Activated CD4-positive, alpha-beta memory T cell treated with anti-CD3 and anti-CD28 coated beads for 36 hours (primary cell): ENCODE measurements at places on chromosomes 16 and 17. TPM values are rescaled to one million over a fixed set of nuclear protein-coding genes. Genes with fewer than 3 reads are reported as not detected.
A peak's percentile ranks its signal among the peaks of the same experiment; 100 is the strongest.

DNA sequence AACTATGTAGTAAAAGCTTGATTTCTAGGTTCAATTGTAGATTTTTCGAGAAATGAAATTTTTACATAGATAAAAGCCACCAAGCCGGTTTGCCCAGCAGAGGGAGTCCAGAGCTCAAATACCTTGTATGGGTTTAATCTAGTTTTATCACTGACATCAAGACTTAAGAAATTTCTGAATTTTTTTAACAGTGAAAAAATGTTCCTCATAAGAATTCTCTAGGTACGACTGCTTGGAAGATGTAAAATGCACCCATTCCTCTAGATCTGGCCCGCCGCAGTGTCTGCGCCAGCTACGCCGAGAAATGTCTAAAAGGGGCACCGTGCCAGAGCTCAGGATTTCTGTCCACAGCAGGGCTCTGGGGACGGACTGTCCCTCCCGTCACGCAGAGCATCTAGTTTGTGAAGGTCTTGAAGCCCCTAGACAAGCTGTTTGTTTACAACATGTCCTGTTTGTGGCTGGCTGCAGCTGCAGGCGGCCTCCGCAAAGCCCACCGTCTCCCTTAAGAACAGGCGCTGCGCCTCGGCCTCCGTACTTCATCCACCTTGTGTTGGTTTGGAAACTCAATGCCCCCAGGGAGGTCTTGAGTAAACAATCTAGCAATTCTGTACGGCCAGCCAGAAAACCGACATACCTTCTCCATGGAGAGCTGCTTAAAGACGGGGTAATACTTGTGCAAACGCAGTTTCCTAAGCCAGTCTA, 24.8 kb downstream of the MAP1LC3B start:
- DNase-seq = peak; percentile 49

DNA sequence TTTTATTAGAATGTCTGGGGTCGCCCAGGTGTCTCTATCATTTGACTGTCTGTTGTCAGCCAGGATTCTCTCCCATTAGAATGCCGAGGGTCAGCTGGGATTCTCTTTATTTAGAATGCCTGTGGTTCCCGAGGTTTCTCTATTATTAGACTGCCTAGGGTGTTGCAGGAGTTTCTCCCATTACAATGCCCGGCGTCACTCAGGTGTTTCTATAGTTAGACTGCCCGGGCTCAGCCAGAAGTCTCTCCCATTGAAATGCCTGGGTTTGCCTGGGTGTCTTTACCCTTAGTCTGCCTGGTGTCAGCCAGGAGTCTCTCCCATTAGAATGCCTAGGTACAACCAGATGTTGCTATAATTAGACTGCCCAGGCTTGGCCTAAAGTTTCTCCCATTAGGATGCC, 2252.0 kb downstream of the TP53TG3F start:
- no peak for DNase-seq

- DNase-seq = peak; percentile 64
Measured at GRCh38 chr17:41308918-41309359, at the start of gene KRTAP16-1. Gene KRTAP16-1 (minus strand): TSS chr17:41309309. CDS start chr17:41309253, 56 bp downstream.

The C17orf78 gene
- total RNA-seq = not detected

- DNase-seq = peak; percentile 90
Measured at GRCh38 chr17:7014995-7015958, 2.9 kb downstream of the RNASEK start.

GRCh38 chr16:19389246-19389645, 28.4 kb upstream of the TMC5 start:
- DNase-seq = peak; percentile 65

DNA sequence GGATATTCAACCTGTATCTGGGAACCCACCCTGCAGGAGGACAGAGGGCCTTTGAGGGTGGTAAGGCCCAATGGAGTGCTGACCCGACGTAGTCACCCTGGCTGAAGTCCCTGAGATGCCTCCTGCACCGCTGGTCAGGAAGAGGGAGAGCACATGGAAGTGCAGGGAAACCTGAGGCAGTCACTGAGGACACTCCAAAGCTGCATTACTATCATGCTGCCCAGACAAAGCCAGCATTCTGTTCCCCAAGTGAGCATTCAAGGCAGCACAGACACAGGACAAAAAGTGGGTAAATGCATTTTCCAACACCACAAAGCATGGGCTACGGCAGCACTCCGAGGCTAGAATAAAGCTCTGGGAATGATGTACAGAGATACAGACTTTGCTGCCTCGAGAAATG, 46.8 kb upstream of the BCAR1 start:
- no peak for DNase-seq

- DNase-seq = no peak
Measured at GRCh38 chr16:21150375-21151001, at the start of gene DNAH3. Gene DNAH3 (minus strand): TSS chr16:21150846. CDS start chr16:21150319, 527 bp downstream.

DNA sequence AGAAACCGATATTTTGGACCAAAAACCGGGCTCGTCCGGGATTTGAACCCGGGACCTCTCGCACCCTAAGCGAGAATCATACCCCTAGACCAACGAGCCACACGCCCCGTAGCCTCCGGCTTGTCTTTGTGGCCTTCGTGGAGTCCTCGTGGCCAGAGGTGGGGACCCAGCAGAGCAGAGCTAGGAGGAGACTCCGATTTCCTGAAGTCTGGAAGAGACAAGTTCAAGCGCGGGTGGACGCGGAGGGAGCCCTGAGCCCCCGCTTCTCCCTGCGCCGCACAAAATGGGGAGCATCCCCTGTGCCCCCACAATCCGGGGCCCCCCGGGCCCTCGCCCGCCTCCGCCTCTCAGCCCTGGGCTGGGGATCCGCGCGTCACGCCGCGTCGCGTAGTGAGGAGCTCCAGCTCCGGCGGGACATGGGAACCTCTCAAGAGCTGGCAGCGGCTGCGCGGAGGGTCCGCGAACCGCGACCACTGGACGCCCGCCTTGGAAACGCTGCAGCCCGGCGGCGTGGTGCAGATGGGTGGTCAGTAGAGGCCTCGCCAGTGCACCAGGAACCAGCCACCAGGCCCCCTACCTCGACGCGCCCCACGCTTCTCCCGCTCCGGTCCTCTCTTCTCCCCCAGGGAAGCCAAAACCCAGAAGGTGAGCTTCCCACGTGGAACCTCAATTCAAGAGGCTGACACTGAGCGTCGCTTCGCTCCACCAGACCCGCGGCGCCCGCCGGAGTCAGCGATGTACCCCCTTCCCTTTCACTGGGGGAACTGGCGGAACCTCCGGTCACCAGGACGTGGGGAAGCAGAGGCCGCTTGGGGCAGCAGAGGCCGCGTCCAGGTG, 5.2 kb upstream of the OR1F1 start:
- peak; percentile 77 for DNase-seq

The SPEM2 gene
- total RNA-seq = not detected

DNA sequence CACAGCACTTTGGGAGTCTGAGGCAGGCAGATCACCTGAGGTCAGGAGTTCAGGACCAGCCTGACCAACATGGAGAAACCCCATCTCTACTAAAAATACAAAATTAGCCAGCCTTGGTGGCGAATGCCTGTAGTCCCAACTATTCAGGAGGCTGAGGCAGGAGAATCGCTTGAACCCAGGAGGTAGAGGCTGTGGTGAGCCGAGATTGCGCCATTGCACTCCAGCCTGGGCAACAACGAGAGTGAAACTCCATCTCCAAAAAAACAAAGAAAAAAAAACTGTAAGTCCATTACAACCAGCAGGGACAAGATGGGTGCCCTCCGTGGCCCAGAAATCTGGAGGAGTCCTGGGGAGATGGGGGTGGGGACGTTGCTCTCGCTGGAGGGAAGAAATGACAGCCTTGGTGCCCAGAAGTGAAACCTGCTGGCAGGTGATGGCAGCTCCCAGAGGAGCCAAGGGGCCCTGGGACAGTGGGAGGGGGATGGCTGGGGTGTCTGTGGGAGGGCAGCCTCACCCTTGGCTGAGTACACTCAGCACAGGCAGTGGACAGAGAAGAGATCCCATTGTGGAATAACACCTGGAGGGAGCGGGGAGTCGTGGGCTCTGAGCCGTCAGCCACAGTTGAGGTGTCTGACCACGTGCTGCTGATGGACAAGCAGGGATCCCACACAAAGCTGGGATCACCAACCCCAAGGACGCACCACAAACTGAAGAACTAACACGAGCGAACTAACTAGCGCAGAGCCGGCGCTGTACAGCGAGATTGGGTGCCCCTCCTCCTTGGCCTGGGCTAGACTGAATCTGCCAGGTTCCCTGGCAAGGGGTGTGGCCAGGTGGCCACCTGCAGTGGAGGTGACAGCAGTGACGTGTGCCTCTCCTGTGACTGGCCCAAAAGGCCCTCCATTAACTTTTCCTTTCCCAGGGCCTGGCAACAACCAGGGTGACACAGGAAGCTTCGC, 46.9 kb upstream of the BAHCC1 start:
- no peak for DNase-seq

GRCh38 chr16:25726430-25727098, 34.8 kb downstream of the HS3ST4 start:
- DNase-seq = no peak

The BCL6B gene
- total RNA-seq = 1.3 TPM

DNA sequence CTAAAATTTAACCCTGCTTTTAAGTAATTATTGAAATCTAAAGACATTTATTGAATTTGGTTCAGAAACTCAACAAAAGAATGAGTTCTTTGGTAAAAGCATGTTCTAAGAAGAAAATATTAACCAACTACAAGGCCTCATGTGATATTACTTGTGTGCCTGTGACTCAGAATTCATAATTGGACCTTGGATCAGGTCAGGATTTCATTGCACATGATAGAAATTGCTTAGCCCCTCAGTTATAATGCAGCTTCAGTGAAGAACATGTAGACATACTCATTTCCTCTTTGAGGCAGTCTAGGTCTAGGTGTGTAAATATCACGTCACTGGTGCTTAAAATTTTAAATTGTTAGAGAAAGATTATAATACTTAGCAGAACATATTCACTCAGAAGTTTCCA, 410.0 kb upstream of the SOX9 start:
- DNase-seq = no peak

GRCh38 chr17:30958187-30958586, 12.7 kb upstream of the RNF135 start:
- DNase-seq = no peak

The TBC1D24 gene
- total RNA-seq = 12.4 TPM

DNA sequence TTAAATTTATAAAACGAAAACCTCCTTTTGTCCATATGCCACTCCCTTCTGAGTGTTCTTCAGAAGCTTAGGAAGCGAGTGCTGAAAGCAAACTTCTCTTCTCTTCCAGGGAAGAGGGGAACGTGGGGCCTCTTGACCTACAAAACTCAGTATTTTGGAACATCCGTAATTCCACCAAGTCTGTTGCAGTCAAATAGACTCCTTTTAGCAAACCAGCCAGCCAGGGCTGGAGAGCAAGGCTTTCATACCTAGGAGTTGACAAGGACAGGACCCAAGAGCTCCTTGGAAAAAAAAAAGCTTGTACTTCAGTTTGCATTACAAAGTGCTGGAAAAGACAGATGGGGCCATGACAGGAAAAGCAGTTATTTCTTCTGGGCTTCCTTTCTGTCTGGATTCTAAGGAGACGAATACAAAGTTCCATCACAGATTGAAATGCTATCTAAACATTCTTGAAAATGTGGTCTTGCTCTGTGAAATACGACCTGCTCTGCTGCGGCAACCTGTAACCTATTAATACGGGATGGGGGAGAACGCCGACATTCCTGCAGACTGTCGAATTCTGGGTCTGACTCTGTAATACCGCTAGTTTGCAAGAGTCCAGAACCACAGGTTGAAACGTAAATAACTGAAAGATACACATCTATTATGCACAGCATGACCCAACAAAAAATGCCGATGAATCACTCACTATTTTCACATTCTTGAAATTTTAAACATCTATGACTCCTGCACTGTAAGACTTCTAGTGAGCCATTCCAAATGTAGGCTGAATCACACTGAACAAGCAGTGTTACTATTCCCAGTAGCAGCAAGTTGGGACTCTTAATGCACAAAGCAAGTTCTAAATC, 20.6 kb downstream of the VPS53 start:
- DNase-seq = no peak

GRCh38 chr17:41684035-41684434, 4.7 kb upstream of the EIF1 start:
- DNase-seq = no peak

GRCh38 chr16:67462279-67462655, 18.7 kb downstream of the ATP6V0D1 start:
- no peak for DNase-seq

The TLK2 gene
- 31.6 TPM for total RNA-seq

The CALB2 gene
- not detected for total RNA-seq

- no peak for DNase-seq
Measured at GRCh38 chr17:15892731-15893657, 51.9 kb upstream of the ADORA2B start.

- DNase-seq = no peak
Measured at GRCh38 chr16:55913716-55914115, 38.5 kb upstream of the CES5A start.

The EXOC3L1 gene
- total RNA-seq = not detected

DNA sequence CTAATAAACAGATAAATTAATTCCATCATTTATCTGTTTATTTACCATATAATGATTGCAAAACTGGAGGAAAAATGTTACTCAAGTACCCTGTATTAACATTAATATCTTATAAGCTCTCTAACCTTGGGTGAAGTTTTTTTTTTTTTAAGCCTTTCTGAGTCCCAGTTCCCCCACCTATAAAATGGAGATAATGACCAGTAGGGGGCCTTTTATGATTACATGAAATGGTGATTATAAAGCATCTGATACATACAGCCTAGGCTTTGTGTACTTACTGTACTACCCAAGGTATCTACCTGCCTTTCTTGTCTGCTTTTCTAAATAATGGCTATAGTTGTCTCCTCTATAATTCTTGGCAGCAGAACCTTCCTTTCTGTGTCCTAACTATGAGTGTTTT, 22.6 kb downstream of the LRRC36 start:
- DNase-seq = no peak

DNA sequence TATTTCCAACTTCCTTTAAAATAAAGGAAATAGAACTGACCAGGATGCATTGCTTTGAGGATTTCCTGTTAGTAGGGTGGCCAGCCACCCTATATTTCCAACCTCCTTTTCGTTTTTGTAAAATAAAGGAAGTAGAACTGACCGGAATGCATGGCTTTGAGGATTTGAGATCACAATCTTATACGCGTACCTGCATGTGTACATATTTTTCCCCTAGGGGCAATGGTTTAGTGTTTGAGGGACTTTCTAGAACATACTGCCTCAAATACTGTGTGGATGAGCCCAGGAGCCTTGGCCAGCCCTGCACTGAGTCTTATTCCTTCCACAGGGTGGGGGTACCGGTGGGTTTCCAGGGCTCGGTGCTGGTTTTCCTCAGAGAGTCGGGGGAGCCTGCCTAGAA, 25.6 kb downstream of the MAPK8IP3 start:
- no peak for DNase-seq

- DNase-seq = no peak
Measured at GRCh38 chr16:85136702-85137322, 24.5 kb upstream of the CIBAR2 start.

- DNase-seq = no peak
Measured at GRCh38 chr16:15856901-15857698, at the start of gene MYH11. Gene MYH11 (minus strand): TSS chr16:15857028. CDS start chr16:15838252, 18,776 bp downstream.
